Natural killer cell (primary cell): ENCODE measurements at places on chromosomes 11 and 22. TPM values are rescaled to one million over a fixed set of nuclear protein-coding genes. Genes with fewer than 3 reads are reported as not detected.

GRCh38 chr22:38826801-38827200 is 17.0 kb downstream of the NPTXR start:
- DNase-seq, result no peak

- no peak for DNase-seq
Measured at GRCh38 chr11:123841174-123841573, 35.0 kb upstream of the OR6M1 start.

- DNase-seq, result no peak
Measured at GRCh38 chr11:114864896-114865295, 186.6 kb downstream of the NXPE2 start.

GRCh38 chr11:33542921-33543320 is 157.7 kb downstream of the C11orf91 start:
- DNase-seq, result peak; percentile 56

DNA sequence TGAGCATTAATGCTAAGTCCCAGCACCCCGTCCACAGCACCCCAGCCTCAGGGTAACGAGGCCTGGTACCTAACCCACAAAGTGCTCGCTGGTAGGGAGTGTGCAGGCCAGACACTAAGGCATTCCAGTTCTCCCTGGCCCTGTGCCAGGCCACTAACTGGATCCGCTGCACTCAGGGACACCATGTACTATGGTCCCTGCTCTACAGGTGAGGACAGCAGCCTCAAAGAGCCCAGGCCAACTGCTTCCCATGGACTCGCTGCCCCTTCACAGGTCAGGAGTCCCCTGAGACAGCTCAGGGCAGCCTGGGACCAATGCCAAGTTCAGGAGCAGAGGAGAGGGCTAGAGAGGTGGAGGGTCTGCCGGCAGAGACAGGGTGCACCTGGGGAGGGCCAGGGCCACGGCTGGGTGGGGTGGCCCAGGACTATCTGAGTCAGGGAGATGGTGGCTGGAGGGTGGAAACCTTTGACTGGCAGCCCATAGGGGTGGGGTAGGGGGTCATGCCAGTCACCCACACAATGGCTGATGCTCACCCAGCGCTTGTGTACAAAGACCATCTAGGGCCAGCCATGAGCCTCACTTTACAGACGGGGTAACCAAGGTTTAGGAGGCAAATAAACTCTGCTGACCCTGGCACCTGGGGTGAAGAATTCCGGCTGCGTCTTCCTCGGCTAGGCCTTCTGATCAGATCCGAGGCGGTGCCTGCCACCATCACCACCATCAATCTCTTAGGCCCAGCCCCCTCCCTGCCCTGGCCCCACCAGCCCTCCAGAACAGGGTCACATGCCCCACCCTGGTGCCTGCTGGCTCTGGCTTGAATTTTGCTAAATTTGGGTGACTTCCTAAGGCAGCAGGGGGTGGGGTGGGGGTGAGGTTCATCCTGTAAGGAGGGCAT is 5.6 kb downstream of the OSBPL5 start:
- DNase-seq, result no peak

- DNase-seq, result peak; percentile 52
Measured at GRCh38 chr11:65551572-65552387, 6.4 kb downstream of the LTBP3 start.

DNA sequence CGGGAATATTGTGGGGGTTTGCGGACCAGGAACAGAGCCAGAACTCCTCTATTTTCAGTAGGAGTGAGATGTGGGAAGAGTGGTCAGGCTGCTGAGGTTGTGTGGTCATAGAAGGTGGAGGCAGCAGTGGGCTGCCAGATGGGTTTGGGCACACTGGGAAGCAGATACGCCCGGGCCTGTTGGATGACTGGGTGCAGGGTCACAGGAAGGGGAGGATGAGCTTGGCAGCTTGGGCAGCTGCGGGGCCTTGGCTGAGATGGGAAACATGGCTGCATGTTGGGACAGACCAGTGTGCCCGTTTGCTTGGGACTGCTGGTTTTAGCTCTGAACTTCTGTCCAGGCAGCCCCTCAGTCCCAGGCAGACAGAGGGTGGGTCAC is 11.4 kb downstream of the SHANK3 start:
- no peak for DNase-seq

DNA sequence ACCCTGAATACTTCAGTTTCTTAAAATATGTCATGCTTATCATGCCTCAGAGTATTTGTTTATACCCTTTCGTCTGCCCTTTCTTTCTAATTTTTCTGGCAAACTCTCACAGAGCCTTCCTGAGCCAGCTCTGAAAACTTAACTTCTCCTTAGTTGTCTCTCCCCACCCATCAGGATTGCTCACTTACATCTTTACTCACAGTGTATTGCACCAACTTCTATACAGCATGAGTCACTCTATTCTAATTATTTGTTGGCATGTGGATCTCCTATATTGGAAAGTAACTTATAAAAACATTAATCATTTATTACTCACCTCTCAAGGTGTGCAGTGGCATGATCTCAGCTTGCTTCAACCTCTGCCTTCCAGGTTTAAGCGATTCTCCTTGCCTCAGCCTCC is 114.9 kb downstream of the FANCF start:
- no peak for DNase-seq

- no peak for DNase-seq
Measured at GRCh38 chr11:95521133-95521542, 268.4 kb downstream of the FAM76B start.

- DNase-seq, result no peak
Measured at GRCh38 chr11:57971272-57972012, 52.2 kb upstream of the OR9Q1 start.

DNA sequence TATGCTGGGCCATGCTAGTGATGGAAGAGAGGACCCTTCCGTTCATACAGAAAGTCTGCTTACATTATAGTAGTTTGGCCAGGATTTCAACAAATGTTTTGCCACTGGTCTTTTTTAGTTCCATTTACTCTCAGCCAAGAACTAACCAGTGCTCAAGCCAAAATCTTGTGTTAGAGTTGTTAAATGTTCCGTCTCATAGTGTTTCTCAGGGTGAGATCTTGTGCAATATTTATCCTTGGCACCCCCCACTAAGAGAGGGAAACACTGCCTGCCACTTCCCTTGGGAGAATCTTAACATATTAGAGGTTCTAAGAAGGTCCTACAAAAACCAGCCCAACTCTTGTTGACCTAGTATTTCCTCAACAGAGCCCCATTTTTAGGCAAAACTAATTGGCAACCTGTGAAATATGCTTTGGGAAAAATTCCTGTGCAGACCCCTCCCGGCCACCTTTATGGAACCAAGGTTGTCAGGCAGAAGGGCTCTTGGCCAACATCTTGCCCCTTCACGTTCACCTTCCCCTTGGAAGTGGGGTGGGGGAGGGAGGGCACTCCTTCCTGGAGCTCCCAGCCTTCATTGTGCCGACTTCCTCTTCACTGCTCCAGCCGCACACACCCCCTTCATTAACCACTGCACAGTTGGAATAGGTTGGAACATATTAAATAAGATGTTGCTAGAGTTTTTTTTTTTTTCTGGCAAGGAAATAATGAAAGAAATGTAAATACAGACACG is 173.2 kb upstream of the SORL1-AS1 start:
- DNase-seq, result no peak

GRCh38 chr11:27130806-27131205 is 90.2 kb downstream of the BBOX1 start:
- DNase-seq, result no peak

GRCh38 chr11:65485920-65486219 is 13.0 kb upstream of the MALAT1 start:
- DNase-seq, result no peak

DNA sequence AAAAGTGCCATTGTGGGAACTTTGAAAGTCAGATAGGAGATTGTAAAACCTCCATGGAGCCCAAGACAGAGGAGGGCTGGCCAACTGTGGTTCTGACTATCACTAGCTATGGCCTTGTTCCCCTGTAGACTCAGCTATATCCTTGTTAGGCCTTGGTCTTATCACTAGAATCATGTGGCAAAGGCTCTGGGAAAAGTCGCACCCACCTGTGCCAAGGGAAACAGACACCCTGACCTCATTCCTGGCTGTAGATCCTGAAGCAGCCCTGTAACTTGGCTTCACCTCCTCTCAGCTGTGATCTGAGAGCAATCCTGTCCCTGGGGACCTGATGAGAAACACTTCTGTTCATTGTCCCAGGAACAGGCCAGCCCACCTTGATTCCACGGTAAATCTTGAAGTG is 566.2 kb downstream of the TMEM135 start:
- DNase-seq, result no peak

- no peak for DNase-seq
Measured at GRCh38 chr11:115458877-115459276, 45.3 kb downstream of the CADM1 start.

- no peak for DNase-seq
Measured at GRCh38 chr22:46482056-46482675, 55.3 kb downstream of the CELSR1 start.

DNA sequence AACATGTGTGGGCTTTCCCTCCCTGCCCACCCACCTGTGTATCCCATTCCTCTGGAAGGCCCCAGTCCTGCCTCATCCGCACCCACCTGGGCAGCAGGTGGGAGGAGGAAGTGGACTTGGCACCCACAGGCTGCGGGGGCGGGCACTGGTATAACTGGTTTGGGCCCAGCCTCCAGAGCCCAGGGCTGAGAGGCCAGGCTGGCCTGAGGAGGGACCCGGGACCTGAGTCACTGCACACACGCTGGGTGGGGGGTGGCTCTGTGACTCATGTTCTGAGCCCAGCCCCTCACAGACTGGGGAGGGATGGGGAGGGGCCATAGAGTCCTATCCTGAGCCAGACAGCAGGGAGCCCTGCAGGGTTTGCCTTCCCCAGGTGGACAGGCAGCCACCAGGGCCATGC is 16.7 kb downstream of the PHLDA2 start:
- DNase-seq, result no peak

DNA sequence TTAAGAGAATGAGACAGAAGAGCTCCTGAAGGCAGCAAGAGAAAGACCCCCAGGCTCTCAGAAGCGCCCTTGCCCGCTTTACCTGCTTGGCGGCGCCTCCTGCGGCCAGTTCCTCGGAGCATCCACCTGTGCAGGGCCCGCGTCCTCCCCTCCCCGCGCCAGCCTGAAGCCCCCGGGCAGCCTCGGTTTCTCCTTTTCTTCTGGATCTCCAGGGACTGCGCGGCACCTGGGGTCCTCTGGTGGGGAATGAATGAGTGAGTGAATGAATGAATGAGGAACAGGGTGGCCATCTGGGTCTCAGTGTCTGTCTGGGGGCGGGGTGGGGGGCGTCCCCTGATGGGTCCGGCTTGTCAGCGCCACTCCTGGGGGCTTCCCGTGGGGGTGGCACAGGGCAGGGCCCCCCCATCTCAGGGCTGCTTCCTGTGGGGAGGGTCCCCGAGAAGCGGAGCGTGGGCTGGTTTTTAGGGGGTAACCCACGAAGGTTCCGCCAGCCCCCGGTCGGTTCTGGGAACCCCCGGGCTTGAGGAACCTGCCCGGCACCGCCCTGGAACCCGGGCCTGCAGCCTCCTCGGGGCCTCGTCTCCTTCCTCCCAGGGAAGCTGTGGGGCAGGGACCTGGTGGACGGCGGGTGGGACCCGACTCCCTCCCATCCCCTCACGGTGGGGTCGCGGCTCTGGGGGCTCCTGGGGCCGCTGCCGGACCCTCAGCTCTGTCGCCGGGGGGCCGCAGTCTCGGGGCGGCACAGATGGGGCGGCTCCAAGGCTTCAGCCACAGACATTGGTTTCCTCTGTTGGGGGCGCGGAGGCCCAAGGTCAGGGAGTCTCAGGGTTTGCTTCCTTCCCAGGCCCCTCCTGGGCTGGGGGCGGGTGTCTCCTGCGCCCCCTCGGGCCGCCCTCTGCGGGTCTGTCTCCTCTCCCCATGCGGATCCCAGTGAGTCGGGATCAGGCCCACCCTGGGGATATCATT is 8.3 kb upstream of the KRTAP5-7 start:
- no peak for DNase-seq

DNA sequence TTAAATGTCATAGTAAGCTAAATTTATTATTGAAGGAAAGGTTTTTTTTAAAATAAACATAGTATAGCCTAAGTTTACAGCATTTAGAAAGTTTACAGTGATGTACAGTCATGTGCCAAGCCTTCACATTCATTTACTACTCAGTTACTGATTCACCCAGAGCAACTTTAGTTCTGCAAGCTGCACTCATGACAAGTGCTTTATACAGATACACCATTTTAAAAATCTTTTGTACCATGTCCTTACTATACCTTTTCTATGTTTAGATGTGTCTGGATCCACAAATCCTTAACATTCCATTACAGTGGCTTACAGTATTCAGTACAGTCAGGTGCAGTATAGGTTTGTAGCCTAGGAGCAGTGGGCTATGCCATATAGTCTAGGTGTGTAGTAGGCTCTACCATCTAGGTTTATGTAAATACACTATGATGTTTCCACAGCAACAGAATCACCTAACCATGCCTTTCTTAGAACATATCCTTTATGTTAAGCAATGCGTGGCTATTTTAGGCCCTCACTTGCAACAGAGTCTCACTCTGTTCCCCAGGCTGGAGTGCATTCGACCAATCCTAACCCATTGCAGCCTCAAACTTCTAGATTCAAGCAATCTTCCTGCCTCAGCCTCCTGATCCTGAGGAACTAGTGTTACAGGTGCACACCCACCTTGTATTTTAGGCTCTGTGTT is 79.5 kb upstream of the SLC25A18 start:
- no peak for DNase-seq

DNA sequence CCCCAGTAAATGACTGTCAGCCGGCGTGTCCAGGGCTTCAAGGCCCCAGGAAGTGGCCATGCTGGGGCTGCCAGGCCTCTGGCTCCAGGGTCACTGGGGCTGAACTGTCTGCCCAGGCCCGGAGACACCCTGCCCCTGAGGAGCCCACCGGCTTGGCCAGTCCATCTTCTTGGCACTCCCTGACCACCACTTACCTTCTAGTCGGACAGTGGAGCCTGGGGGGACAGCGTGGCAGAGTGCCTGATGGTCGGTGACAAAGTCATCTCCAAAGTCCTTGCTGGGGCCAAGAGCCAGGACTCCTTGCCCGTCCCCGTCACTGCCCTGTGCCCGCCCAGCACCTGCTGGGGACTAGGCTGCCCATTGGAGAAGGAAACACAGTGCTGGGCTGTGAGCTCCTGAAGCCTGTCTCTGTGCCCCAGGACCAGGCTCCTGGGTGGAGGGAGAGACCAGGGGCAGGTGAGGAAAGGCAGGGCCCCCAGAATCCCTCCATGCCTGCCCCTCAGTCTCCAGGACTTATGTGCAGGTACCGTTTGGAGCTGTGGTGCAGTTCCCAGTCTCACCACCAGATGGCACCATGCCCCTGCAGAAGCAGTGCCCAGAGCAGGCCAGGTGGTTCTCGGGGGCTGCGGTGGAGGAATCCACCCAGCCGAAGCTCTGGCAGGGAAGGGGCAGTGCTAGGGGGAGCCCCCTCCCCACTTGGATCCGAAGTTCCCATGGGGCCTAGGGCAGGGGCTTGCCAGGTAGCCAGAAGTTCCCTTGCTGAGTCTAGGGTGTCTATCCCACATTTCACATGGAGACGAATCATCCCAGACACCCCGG is 6.0 kb upstream of the CCDC188 start:
- peak; percentile 89 for DNase-seq

- peak; percentile 44 for DNase-seq
Measured at GRCh38 chr11:27471589-27472397, 797 bp downstream of the LGR4 start.

- no peak for DNase-seq
Measured at GRCh38 chr11:72939031-72939430, 124.8 kb downstream of the ATG16L2 start.

GRCh38 chr22:40347300-40347699 is 1.0 kb downstream of the ADSL start:
- no peak for DNase-seq

- no peak for DNase-seq
Measured at GRCh38 chr22:48761546-48761945, 1066.1 kb downstream of the BRD1 start.

APOBEC3A gene
- 0.66 TPM for total RNA-seq

VSTM5 gene
- not detected for total RNA-seq

PRDM11 gene
- 14.7 TPM for total RNA-seq

TMEM45B gene
- not detected for total RNA-seq

UBQLN3 gene
- 0.20 TPM for total RNA-seq

MOB2 gene
- total RNA-seq, result 78.5 TPM

CCDC81 gene
- total RNA-seq, result 0.90 TPM

OR52I2 gene
- not detected for total RNA-seq

INS gene
- total RNA-seq, result not detected
